ENCODE measurements at places on chromosomes 1 and 21.

DNA sequence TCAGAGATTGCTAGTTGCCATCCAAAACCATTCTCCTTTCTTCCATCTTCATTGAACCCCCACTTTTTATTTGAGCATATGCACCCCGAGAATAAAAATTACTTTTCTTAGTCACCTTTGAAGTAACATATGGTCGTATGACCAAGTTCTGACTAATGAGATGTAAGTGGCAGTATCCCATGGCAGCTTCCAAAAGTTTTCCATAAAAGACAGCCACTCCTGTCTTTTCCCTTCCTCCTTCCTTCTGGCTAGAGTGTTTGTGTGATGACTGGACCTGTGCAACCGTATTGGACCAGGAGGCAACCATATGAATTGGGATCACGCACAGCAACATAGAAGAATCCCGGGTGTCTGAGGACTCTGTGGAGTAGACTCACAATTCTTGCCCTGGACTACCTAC, 41.1 kb upstream of the CCSAP start:
- no peak for DNase-seq

GRCh38 chr1:201023517-201023902, at the start of gene KIF21B:
TSS of gene KIF21B (minus strand) at chr1:201023714. CDS start at chr1:201023383, 331 bp downstream.
- DNase-seq: peak; percentile 91

- DNase-seq: no peak
These were observed 353.4 kb upstream of the ZRANB2 start for GRCh38 chr1:71434240-71434639.

DNA sequence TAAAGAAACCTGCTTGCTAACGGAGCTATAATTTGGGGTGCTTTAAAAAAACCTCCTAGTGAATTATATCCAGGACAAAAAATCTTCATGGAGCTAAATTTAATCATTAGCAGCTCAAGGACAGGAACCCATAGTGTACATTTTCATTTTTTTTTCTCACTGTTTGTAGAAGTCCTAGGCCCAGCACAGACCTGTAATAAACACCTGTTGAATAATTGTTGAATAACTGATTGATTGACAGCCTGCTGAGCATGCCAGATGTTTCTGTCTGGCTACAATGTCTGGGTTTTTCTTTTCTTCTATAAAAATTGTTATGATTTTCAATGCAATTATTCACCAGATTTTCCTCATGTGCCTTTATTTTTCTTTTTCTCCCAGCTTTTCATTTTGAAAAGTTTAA, 10.9 kb upstream of the GALNT2 start:
- no peak for DNase-seq

DNA sequence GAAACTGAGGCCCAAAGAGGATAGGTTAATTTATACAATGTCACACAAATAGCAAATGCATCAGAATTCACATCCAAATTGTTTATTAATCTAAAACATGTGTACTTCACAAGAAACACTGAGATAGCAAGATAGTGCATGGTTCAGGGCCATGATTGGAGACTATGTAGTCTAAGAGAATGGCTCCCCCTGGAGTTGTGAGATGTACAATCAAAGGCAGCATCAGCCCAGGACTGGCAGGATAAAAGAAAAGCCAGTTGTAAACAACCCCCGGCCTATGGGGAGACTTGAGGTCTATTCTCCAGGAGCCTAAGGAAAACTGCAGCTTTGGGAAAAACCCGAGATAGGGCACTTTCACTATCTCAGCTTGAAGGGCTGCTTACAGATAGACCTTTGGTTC, 511.0 kb downstream of the OMA1 start:
- no peak for DNase-seq

GRCh38 chr1:30477588-30477987, 245.8 kb downstream of the MATN1 start:
- DNase-seq: no peak

GRCh38 chr1:33462405-33463164, 9.9 kb upstream of the ZSCAN20 start:
- DNase-seq: no peak

- no peak for DNase-seq
These were observed 39.0 kb upstream of the TMEM52 start for GRCh38 chr1:1958071-1958541.

GRCh38 chr1:38444311-38444710, 397.7 kb upstream of the POU3F1 start:
- no peak for DNase-seq

DNA sequence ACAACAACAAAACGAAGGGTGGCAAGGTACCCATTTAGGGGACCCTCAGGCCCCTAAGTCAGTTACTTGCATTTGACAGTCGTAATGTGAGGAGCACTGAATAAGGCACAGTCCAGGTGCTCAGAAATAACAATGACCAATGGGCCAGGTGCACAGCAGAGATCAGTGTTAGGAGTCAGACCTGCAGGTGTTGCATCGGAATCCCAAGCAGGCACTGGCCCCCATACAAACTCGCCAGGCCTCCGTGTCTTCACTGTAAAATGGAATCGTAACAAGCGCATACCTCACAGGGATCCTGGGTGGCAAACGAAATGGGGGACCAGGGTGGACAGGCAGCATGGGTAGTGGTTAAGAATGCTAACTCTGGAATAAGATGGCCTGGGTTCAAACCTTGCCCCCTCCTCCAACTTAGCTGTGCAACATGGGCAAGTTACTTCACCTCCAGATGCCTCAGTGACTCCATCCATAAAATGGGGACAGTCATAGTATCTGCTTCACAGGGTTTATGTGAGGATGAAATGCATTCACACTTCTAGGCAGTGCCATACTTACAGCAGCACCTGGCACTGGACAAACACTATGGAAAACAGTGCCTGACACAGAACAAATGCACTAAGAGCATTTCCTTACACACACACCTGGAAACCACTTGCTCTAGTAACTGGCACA, 20.2 kb downstream of the RCAN1 start:
- DNase-seq: no peak

- no peak for DNase-seq
These were observed 6.6 kb downstream of the SPATA21 start for GRCh38 chr1:16430606-16431005.
